NCI-H226 (cell line): ENCODE measurements at places on chromosomes 7 and 10.

- peak; percentile 80 for DNase-seq
These were observed 153.4 kb upstream of the KLF14 start for GRCh38 chr7:130887182-130887956.

DNA sequence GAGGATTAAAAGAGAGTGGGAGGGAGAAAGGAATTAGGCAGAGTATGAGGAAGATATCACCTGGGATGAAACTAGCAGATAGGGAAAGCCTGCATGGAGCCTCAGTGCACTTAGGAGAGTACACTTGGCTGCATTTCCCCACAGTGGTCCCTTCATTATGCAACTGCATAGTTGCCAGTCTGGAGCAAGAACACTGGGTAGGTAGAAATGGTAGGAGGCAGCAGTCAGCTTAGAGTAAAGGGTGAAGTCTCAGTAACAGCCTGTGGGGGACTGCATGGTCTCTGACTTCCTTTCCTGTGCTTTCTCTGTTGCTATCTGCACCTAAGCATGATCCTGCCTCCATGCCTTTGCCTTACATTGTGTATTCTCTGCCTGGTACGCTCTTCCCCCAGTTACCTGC is 14.0 kb upstream of the PCGF5 start:
- no peak for DNase-seq

DNA sequence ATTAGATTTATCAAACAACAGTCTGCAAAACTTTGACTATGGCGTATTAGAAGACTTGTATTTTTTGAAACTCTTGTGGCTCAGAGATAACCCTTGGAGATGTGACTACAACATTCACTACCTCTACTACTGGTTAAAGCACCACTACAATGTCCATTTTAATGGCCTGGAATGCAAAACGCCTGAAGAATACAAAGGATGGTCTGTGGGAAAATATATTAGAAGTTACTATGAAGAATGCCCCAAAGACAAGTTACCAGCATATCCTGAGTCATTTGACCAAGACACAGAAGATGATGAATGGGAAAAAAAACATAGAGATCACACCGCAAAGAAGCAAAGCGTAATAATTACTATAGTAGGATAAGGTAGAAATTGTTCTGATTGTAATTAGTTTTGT is 31.4 kb downstream of the LRRC17 start:
- DNase-seq: no peak

DNA sequence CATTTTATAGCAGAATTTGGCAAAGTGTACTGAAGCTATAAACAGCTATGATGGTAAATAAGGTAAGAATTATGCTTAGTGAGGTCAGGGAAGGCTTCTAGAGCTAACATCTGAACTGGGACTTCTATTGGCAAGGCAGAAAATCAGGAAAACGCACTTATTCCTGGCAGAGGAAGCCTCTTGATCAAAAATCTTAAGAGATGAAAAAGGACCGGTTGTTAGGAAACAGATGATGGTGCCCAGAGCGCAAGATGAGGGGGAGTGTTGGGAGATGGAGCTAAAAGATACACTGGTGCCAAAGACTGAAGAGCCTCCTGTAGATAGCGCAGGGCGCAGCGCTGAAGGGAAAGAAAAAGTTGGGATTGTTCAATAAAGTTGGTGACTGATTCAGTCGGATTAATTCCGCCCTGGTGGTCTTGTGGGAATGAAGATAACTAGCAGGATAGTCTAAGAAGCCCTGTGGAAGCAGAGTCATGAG is 550 bp upstream of the CALU start:
- DNase-seq: peak; percentile 55

DNA sequence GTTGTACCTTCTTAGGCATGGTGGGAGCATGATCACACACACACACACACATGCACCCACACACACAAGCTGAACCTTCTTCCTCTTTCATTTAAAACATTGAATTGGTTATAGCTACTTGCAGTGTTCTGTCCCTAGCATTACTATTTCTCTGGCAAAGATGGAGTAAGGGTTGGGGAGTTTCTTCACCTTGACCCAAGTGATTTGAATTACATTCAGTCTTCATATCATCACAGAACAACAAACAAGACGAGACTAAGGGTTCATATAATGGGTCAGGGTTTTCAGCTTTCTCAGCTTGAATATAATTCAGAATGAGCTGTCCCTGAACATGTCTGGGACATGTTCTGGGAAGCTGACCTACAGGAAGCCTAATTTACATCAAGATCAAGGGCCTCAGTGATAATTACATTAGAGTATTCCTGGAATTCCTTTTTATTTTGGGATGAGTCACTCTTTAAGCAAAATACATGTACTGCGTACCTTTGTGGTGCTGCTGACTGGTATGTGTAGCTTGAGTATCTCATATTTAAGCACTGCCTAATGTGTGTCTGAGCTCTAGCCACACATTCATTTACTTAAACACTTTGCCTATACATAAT is 213.5 kb upstream of the TMEM229A start:
- no peak for DNase-seq

GRCh38 chr7:39527951-39528350 is 38.3 kb upstream of the YAE1 start:
- no peak for DNase-seq

DNA sequence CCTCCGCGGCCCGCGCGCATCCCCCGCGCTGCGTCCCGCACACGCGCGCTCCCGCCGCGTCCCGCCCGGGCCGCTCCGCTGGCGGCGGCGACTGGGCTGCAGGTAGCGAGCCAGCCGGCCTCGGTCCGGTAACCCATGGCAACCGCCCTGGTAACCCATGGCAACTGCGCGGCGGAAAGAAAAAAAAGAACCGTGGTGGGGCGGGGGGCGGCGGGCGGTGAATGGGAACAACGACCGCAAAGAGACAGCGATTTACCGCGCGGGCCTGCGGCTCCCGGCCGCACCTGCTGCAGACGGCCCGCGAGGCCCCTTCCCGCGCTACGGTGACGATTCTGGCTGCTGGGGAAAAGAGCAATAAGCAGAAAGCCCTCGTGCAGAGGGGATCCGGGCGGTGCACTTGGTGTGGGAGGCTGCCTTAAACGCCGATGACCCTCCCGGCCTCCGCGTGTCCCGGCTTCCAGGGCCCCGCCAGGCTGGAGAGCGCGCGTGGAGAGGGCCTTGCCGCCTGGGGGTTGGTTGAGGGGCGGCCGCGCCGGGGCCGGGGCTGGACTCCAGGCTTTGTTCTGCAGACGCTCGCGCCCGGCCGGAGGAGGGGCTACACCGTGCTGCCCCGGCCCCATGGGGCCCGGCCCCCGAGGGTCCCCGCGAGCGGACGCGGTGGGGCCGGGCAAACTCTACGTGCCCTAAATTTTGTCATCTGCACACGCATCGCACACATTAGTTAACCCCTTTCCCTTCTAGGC is 84.7 kb downstream of the SNX10 start:
- DNase-seq: peak; percentile 12

GRCh38 chr10:28959850-28960501 is 282.7 kb downstream of the BAMBI start:
- peak; percentile 70 for DNase-seq

DNA sequence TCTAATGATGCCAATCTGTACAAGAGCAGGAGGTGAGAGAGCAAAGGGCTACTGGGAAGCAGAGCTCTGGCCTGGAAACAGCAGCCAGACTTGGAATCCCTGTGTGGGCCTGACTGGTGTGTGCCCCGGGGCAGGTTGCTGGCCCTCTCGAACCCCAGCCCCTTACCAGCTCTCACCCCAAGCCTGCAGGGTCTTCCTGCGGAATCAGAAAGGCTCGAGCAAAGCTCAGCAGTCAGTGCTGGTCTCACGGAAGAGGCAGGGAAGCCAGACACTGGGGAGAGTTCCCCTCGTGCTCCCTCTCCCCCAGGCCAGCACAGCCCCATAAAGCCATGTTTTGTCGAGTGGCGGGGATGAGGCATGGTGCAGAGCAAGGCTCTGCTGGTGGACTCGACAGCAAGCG is 50.1 kb downstream of the POLR3A start:
- no peak for DNase-seq

DNA sequence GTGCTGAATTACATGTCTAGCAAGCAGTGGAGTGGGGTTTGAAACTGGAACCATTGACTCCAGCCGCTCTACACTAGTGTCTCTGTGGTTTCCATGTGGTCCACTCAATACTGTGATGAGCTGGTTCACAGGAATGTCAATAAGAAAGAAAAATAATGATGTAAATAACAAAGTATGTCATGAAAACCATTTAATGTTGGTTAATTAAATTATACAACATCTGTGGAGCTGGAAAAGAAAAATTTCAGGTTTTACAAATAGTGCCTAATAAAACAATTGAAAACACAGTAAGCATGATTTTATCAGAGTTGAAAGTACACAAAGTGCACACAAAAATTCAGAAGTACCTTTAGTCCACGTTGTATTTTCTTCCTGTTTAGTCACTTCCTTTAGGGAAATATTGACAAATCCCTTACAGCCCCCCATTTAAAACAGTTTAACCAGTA is 28.7 kb upstream of the NAMPT start:
- DNase-seq: peak; percentile 52

- no peak for DNase-seq
These were observed 790.3 kb downstream of the GRM8 start for GRCh38 chr7:126462405-126462804.

DNA sequence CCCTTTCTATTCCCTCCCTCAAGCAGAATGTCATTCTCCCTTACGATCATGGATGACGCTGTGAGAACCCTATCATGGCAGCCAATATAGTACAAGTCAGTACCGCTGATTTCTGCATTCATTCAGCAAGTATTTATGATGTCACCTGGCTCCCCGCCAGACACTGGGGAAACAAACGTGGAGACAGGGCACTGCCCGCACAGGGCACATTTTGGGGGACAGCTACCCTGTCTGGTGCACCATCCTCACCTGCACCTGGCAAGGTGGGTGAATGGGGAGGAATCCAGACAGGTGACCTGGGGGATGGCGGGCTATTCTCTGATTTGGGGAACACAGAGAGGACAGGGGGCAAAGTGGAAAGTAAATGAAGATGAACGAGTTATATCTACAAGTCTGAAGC is 28.4 kb downstream of the MKI67 start:
- no peak for DNase-seq

GRCh38 chr10:30986053-30986555 is 45.6 kb downstream of the ZNF438 start:
- peak; percentile 23 for DNase-seq

DNA sequence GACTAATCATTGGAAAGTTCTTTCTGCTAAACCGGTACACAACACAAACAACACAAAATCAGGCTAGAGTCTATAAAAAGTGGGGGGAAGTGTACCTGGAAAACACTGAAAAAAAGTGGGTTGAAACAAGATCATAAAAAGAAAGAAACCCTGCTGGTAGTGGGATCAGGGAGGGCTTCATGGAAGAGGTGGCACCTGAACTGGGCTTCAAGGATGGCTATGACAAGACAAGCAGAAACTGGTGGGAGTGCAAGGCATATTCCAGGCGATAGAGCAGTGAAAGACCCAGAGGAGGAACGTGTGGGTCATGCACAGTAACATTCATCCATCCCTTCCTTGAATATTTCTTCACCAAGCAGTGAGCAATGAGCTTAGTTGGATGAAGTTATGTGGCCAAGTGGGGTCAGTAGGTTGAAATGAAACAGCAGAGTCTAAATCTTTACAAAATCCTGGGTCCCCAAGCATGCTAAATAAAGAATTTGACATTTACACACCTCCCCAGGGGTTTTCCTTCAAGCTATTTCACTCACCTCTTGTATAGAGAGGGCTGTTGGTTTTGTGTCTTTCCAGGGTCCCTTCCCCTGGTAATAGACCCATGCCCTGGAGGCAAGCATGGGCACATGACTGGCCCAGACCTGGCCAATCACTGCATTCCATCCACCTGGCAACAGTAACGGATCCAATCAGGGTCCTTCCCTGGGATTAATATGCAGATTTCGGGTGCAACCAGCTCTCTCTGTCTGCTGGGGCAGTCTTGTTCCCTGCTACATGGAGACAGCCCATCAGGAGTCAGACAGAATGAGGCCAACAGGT is 38.2 kb downstream of the SPOCK2 start:
- DNase-seq: no peak

GRCh38 chr7:42548816-42549611 is 312.0 kb upstream of the GLI3 start:
- DNase-seq: peak; percentile 38

DNA sequence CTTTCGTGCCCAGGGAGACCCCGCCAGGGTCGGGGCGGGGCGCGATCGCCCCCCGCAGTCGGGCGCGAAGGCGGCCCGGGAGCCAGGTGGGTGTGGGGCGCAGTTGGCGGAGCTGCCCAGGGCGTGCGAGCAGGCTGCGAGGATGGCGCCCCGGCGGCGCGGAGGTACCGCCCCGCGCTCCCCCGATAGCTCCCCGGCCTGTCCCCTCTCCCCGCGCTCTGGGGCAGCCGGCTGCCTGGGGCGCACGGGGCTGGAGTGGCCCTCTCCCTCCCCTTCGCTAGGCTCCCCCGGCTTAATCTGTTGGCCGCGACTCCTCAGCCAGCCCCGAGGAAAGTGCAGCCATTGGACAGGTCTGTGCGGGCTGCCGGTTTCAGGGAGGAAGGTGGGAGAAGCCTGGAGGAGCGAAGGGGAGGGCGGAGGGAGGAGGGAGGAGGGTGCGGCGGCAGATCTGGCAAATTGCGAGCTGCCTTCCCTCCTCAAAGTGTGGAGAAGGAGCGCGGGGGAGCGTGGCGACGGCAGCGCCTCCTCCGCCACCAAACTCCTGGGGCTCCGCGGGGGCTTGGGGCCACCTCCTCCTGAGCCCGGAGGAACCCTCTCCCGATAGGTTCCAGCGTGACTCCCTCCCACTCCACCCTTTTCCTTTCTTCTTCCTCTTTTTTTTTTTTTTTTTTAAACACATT is 361 bp upstream of the PLXDC2 start:
- DNase-seq: peak; percentile 94

- no peak for DNase-seq
These were observed 93.4 kb upstream of the INHBA start for GRCh38 chr7:41796331-41796730.

DNA sequence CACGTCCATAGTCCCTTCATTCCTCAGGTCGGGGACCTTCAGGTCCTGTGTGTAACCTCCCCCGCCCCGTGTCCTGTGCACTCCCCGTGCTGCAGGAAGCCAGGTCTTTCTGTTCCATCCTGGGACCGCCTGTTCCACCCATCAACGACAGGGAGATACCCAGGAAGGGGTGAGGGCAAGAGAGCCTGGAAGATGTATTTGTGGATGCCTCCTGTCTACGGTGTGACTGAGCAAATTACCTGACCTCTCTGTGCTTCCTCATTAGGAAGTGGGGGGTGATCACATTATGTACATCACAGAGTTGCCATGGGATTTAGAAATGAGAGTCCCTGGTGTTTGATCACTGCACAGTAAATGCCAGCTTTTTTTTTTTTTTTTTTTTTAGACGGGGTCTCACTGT is 46.3 kb downstream of the GRID2IP start:
- DNase-seq: no peak

DNA sequence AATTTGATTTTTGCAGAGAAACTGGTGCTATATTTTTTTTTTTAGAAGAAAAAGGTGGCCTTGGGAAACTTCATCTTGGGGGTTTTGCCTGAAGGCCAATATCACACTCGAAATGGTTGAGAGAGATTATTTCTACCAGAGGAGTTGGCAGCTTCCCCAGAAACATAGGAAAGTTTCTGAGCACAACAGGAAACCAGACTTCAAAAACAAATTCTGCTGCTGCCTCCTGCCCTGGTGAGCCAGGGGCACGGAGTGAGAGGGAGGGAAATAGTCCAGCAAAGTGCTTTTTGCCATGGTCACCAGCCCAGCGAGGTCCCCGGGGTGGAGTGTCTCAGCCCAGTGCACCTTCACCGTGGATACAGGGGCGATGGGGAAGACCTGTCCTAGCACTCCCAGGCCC is 61.1 kb downstream of the FOXI2 start:
- no peak for DNase-seq

GRCh38 chr7:1667566-1668395 is 2.3 kb upstream of the ELFN1 start:
- no peak for DNase-seq

- DNase-seq: no peak
These were observed 415.3 kb downstream of the RPS24 start for GRCh38 chr10:78448994-78449418.

- DNase-seq: no peak
These were observed 31.8 kb downstream of the BAMBI start for GRCh38 chr10:28709001-28709710.
